ENCODE measurements at places on chromosomes 7 and 10.

DNA sequence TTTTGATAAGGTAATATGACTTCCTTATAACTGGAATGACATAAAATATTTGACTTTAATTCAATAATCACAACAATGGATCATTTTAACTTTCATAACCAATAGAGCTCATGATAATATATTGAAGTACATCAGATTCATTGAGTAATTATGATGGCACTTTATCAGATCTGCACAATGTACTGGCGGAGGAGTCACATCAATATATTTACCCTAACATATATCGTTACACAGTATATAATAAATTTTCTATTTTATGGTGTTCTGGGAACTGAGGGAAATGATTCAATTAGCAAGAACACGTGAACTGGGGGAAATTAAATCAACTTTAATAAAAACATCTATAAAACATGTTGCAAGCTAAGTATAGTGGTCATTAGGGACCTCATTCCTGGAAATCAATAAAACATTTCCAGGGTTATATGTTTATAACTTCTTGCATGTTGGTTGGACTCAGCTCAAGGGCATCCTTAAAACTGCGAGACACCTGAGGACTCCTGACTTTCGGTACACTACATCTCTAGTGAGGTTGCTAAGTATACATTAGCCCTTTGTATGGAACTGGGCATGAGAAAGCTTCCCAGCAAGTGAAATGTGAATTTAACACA lies 254.0 kb downstream of the KCND2 start:
- DNase-seq = no peak

DNA sequence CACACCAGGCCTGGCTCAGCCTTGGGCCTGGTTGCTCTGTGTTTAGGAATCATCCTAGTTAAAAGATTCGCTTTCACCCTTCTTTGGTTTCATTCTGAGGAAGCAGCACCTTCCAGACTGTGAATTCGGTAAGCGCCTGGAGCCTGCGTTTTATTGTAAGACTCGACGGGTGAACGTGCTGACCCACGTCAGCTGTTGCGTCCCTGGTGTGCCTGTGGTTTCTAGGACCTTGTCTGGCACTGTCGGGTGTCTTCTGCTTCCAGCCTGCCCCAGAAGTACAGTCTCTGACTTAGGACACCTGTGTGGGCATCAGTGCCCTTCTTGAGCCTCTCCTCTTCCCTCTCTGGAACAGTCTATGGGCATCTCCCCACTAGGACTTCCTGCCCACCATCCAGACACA lies 26.3 kb downstream of the MKI67 start:
- no peak for DNase-seq

DNA sequence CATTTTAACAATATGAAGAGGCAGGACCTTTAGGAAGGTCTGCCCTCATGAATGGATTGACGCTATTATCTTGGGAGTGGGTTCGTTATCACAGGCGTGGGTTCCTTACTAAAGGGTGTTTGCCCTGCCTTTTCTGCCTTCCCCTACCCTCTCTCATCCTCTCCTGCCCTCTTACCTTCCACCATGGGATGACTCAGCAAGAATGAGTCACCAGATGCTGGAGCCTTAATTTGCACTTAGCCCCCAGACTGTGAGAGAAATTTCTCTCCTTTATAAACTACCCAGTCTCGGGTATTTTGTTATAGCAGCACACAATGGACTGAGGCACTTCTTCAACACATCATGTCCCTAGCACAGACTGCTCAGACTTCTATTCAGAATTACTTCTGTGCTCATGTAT lies 31.4 kb upstream of the ZNF32 start:
- peak; percentile 30 for DNase-seq

DNA sequence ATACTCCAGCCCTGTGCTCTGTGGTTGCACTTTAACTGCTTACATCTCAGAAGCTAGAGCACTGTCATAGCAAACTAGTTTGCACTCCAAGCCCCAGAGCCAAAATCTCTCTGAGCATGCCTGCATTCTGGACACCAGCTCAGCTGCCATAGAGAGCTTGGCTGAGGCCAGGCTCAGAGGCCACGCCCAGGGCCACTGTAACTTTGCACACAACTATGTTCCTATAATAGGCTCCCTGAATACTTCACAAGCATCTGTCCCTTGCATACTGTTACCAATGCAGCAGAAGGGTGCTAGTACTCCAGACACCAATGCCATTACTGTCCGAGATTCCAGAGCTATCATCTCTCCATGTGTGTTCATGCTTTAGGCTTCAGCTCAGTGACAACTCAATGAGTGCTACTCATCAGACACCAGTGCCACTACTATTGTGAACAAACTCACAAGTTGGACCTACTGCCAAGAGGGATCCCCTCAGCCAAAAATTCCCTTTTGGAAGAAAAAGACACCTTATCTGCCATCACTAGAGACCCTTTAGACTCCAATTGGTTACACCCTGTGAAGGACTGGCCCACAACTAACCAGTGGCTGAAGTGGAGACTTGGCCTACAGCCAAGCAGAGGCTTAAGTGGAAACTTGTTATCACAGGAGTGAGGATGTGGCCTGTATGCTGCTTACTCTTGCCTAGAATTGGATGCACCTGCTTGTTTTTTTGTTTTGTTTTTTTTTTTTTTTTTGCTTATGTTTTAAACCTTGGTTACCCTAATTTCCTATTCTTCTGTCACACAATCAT lies 211.6 kb upstream of the MAGI2 start:
- DNase-seq = no peak

DNA sequence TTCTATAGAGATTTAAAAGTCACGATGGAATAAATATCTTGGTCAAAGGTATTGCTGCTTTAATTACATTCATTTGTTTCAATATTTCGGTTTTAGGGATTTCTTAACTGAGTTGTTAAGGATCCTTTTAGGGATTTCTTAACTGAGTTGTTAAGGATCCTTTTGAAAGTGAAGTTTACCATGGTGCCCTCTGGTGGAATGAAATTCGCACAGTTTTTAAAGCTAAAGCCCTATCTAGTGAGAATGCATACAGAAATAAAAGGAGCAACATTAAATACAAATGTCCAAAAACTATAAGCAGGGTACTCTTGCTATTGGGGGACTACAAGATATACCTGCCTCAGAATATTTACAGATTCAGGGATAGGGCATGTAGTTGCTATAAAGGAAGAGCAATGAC lies 193.7 kb downstream of the RNLS start:
- DNase-seq = peak; percentile 64

GRCh38 chr7:130904031-130904757 lies 170.2 kb upstream of the KLF14 start:
- peak; percentile 95 for DNase-seq

GRCh38 chr7:125823538-125823937 lies 893.9 kb upstream of the POT1 start:
- DNase-seq = no peak

GRCh38 chr10:103885617-103886016 lies 30.2 kb upstream of the SH3PXD2A start:
- DNase-seq = peak; percentile 88

DNA sequence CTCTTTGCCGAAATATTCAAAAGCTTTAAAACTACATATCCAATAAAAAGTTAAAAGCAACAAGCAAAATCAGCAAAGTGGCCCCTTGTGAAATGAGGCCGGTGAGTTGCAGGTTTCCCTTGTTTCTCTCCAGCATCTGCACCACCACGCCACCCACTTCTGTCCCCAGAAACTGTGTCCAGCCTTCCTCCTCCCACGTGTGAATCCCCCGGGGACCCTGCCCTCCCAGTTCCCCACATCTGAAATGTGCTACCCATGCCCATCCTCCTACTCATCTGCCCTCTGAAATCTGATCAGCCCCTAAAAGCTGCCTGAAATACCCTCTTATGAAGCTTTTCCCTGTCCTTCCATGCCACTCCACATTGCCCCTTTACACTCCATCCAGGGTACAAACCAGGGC lies 3.8 kb downstream of the ALOX5 start:
- DNase-seq = no peak

DNA sequence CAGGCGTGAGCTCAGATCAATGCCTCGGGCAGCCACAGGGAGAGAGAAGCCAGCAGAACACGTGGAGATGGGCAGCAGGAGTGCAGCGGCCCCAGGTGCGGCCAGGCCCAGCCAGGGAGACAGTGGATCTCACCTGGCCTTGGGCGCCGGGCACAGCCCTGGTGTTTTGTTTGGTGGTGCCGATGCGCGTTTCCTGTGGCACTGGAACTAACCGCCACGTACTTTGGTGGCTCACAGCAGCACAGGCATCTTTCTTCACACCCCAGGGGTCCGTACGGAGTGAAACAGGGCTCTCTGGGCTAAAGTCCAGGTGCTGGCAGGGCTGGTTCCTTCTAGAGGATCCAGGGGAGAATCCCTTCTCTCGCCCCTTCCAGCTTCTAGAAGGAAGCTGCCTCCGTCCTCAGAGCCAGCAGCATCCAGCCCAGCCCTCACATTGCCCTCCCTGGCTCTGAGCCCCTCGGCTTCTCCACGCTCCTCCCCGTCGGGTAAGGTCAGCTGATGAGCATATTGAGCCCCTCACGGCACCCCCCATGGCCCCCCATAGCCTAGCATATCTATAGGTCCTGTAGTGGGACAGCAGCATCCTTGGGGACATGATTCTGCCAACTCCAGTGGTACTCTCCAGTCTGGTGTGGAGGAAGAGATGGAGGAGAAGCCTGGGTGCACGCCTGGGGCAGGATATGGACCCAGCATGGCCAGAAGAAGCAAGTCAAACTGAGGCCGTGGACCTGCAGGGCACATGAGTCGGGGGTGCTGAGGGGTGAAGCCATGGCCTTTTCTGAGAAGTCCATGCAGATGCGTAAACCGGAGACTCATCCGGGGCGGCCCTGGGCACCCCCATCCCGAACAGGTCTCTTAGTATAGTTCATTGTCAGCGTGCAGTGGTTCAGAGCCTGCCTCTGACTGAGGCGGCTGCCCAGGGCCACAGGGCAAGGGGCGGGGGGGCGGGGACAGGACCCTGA lies 43.4 kb upstream of the PPP2R2D start:
- DNase-seq = no peak

- DNase-seq = no peak
Observed at GRCh38 chr7:139068544-139069399, 32.9 kb upstream of the ZC3HAV1L start.

GRCh38 chr7:125055376-125055775 lies 125.8 kb upstream of the POT1 start:
- DNase-seq = no peak

DNA sequence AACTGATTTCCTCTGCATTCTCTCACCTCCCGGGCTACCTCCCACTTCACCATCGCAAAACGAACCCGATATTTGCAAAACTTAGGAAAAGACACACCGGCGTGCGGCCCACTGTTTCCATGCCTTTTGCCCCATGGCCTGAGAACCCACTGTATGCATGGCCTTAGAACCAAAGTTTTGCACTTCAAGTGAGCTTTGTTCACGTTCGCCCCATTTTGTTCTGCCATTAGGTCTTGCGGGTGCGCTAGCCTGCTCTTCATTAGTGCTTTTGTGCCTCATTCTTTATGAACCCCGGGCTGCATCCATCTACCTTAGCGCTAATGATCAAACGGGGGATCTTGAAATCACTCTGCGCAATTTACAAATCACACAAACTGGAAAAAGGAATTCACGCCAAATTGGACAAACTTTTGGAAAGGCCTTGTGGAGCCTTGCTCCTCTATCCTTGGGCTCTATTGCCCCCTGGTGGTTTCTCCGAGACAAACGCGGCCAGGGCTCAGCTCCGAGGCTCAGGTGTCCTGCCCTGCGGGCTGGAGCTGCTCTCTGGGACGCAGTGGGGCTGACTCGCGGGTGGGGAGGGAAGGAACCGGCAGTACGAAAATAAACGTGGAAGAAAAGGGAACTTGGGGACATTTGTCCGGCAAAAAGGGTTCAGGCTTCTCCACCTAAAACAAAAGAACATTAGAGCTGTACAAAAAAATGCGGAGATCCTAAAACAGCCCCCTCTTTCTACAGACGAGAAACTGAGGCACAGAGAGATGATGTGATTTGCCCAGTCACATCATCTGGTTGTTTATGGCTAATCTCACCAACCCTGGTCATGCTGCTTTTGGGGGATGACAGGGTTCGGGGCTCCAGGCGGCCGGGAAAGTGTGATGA lies 300.4 kb upstream of the NFE2L3 start:
- DNase-seq = peak; percentile 82

GRCh38 chr10:47049906-47050305 lies 138.7 kb downstream of the PTPN20 start:
- DNase-seq = no peak

GRCh38 chr10:37732685-37733084 lies 124.7 kb downstream of the ZNF248 start:
- DNase-seq = no peak

DNA sequence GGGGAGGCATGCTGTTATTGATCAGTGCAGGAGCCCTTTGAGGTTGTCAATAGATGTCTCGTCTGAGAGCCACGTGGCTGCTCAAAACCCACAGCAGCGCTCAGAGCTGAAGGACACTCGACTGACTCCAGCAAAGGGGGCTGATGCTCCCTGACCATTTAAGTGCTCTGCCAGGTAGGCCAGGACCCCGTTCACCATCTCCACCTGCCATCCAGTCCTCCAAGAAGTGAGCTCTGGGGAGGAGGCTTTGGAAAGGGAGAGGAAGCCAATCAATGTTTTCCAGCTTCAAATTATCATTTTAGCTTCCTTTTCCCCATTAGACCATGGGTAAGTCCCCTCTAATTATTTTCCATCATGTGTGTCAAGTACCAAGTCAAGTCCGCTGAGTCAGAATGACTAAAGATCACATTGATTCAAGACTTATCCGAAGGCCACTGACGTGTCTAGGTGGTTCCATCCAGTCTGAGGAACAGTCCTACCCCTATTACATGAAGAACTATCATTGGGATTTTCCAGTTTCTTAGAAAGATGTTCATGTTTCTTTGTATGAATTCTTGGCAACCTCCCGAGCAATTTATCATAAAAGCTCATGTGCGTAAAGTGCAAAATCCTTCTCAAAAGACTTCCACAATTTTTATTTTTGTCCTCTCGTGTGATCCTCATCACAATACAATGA lies 302.6 kb upstream of the LYZL1 start:
- peak; percentile 24 for DNase-seq

GRCh38 chr10:28429573-28430216 lies 103.2 kb upstream of the WAC start:
- DNase-seq = peak; percentile 5

GRCh38 chr7:20596653-20597052 lies 18.8 kb upstream of the ABCB5 start:
- DNase-seq = peak; percentile 84

DNA sequence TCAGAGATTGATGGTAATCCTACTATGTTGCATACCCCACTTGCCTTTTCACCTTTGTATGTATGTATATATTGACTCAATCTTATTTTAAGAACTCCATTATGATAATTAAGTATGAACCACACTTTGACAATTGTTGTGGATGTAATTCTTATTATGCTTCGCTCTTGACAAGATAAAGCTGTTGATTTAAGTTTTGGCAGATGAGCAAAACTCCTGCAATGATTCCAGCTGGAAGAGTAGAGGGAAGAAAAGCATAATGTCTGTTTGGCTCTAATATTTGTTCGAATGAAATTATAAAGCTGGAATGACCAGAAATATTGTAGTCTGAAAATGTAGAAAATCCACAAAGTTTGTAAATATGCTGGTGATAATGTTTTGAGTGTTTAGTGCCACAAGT lies 83.8 kb upstream of the AKR1E2 start:
- no peak for DNase-seq

- no peak for DNase-seq
Observed at GRCh38 chr7:159218607-159219006, 73.9 kb upstream of the VIPR2 start.

- DNase-seq = peak; percentile 29
Observed at GRCh38 chr7:127786184-127786583, 134.2 kb downstream of the SND1 start.

- no peak for DNase-seq
Observed at GRCh38 chr7:86598721-86599120, 45.0 kb upstream of the GRM3 start.

All from fibroblast of upper back skin (primary cell).